Left lobe of liver (tissue), 2 donors: ENCODE measurements at places on chromosomes 1 and 21. TPM values are rescaled to one million over a fixed set of nuclear protein-coding genes. Genes with fewer than 3 reads are reported as not detected.

GRCh38 chr1:215508311-215508710 is 58.8 kb upstream of the KCTD3 start:
- DNase-seq: no peak

Gene KLHDC7A
- 8.7 TPM for total RNA-seq

DNA sequence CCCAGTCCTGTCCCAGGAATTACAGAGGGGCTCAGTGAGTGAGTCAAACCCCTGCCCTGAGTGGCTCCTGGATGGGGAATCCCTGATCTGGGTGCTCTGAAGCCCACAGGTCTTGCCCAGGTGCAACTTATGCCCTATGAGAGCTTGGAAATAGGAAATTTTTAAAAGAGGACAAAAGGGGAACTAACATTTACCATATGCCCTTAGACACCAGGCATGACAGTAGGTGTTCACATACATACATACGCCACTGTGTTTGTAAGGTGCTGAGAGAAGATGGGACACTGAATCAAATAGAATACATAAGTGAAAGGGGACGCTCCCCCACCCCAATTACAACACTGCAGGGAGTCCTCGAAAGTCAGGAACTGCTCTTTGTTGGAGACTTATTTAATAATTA is 1.4 kb downstream of the CFAP45 start:
- DNase-seq: no peak

DNA sequence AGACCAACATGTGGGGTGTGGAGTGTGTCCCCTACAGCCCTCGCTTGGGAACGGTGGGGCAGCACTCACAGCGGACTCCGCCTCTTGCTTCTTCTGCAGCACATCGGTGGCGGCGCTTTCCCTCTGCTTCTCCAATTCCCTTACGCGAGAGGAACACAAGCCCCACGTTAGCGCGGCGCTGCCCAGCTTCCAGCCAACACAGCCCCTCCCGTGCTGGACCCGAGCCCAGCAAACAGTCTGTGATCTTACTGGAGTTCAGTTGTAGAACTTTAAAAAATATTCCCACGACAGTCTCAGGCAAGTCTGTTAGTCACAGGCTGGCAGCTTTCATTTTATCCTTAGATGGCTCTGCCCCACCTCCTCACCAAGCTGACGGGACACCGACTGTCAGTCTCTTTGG is 13.6 kb downstream of the THAP3 start:
- DNase-seq: no peak

DNA sequence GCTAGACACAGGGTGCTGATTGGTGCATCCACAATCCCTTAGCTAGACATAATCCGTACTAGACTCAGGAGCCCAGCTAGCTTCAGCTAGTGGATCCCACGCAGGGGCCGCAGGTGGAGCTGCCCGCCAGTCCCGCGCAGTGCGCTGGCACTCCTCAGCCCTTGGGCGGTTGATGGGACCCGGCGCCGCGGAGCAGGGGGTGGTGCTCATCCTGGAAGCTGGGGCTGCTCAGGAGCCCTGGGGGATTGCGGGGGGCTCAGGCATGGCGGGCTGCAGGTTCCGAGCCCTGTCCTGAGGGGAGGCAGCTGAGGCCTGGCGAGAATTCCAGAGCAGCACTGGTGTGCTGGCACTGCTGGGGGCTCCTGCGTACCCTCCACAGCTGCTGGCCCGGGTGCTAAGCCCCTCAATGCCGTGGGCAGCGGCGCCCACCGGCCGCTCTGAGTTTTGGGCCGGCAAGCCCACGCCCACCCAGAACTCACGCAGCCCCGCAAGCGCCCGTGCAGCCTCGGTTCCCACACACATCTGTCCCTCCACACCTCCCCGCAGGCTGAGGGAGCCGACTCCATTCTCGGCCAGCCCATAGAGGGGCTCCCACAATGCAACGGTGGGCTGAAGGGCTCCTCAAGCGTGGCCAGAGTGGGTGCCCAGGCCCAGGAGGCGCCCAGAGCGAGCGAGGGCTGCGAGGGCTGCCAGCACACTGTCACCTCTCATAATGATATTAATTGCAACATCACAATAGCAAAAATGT is 87.4 kb downstream of the CRB1 start:
- DNase-seq: no peak

GRCh38 chr1:216587715-216588114 is 135.5 kb downstream of the ESRRG start:
- DNase-seq: no peak

Gene C1orf226
- total RNA-seq: 50.4 TPM

Gene PLCH2
- 3.4 TPM for total RNA-seq

- DNase-seq: no peak
Observed at GRCh38 chr1:227391879-227392278, 73.6 kb upstream of the CDC42BPA start.

DNA sequence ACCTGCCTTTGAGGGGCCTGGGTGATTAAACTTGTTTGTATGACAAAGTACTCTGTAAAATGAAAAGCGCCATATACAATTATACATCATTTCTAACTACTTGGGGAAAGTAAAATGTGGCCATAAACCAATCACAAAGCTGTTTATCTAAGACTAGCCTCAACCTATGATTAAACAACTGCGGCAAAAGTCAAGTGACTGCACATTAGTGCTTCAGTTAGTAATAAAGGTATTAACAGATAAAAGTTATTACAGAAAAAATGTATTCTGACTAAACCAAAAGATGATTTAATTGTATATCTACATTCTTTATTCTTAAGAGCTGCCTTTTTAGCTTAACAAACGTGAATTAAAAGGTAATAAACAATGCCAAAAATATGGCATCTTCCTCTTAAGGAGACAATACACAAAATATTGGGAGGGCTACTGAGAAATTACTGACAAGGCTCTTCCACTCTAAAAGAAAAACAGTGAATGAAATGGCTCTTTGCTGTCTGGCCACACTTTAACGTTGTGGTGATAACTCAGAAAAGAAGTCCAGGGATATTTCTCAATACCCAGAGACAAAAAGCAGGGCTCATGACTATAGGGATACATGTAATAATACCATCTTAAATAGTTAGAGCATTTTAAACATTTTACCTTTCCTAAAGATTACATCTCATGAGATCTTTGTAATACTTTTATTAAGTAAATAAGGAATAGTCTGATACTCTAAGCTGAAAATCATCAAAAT is 8.6 kb downstream of the ARHGAP29 start:
- no peak for DNase-seq

Gene CRP
- total RNA-seq: 3,370 TPM

DNA sequence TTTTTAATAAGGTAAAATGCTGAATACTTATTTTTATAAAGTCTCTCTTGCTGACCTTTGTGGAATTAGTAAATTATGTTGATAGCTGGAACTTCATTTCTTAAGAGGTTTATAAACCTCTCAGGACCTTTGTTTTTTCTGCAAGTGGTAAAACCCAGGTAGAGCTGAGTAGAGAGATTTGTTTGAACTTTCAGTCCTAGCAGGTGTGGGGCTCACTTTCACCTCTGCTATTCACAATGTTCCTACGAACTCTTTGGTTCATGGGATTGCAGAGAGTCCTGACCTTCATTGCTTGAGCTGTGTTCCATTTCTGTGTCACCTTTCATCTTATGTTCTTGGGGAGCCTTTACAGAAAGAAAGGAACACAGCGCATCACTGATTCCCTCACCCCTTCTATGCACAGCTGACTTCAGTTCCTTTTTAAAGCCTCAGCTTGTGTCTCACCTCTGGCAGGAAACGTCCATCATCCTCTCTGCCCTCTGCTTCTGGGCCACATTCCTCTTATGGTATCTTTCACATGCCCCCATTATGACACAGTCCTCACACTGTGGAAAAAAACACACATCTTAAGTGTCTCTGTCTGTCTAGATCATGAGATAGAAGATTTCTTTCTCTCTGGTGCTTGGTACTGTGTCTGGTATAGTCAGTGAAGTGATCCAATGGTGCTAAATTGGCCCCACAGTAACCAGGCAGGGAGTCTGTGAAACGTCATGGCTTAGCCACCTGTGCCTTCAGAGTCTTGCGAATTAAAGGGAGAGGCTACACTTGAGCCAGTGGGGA is 262.5 kb upstream of the B3GALT2 start:
- DNase-seq: no peak

Gene FCER1G
- 13.4 TPM for total RNA-seq

DNA sequence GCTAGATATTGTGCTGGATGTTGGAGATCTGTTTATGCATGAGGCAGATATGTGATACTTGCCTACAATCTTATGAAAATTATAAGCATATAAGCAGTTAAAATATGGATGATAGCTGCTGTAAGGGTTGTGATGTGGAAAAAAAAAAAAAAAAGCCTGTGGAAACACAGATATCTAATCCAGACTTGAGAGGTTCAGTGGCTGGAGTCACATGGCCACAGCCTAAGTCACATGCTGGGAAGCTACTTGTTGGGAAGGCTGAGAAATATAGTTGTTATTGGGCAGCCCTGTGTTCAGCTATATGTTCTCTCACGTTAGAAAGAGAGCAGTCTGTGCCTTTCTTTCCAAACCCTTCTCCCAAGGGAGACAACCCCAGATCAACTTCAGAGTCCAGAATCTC is 15.1 kb downstream of the RAVER2 start:
- DNase-seq: no peak

- no peak for DNase-seq
Observed at GRCh38 chr1:60913039-60913438, 169.3 kb upstream of the NFIA start.

GRCh38 chr1:199295107-199295506 is 656.3 kb downstream of the PTPRC start:
- no peak for DNase-seq

- DNase-seq: no peak
Observed at GRCh38 chr1:231194843-231195516, 33.1 kb downstream of the TRIM67 start.

DNA sequence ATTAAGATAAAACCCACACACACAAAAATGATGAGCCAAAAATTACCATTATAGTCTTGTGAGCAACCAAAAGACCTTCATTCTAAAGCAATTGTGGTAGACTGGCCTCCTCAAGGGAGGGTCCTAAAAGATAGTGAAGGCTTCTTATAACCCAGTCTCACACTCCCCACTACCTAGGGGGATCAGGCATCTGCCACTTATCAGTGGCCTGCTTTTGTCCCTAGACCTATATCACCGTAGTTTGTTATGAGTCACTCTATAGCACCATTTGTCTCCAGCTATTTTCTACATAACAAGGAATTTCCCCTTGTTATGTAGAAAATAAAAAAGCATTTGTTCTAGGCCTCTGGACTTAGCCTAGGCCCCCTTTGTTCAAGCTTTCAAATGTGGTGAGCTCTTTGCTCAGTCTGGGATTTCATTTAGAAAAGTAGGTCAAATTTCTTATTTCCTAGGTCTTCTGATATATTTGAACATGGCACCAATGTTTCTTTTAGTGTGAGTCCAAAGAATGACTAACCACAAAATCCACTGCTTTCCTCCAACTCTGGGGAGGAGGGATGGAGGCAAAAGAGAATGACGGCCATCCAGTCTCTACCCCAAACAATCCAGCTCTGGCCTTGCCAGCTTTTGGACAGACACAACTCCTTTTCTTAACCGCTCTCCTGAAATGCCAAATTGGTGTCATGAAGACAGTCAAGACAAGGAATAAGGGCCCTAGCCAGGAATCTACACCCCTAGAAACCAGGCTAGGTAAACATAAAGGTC is 8.9 kb downstream of the ADAR start:
- DNase-seq: no peak

DNA sequence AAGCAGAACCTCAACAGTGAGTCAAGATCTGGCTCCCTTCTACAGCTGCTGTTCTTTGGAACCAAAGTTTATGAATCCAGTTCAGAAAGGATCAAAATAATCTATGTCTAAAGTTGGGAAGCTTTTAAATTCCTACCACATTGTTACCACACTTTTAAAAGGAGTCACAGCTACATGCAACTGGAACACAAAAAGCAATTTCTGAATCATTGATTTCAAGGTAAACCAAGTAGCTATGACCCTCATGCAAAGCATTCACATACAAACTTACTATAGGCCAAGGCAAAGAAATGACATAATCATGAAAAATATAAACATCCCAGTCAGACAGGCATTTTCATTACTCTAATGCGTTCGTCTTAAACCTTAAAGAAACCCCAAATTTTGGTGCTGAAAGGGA is 3.5 kb downstream of the SIPA1L2 start:
- DNase-seq: no peak

GRCh38 chr1:201354901-201355295 is 22.6 kb downstream of the TNNT2 start:
- DNase-seq: no peak

Gene S100A1
- total RNA-seq: 1.7 TPM

GRCh38 chr1:113314600-113314999 is 75.7 kb upstream of the MAGI3 start:
- DNase-seq: no peak

DNA sequence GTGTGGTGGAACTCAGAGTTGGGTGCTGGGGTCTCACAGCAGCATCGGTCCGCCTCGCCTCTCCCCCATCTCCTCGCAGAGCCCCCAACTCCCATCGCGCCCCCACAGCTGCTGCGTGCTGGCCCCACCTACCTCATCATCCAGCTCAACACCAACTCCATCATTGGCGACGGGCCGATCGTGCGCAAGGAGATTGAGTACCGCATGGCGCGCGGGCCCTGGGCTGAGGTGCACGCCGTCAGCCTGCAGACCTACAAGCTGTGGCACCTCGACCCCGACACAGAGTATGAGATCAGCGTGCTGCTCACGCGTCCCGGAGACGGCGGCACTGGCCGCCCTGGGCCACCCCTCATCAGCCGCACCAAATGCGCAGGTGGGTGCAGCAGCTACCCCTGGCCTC is 24.2 kb downstream of the PTPRU start:
- no peak for DNase-seq

- DNase-seq: no peak
Observed at GRCh38 chr1:67336783-67337182, 29.1 kb downstream of the IL12RB2 start.

DNA sequence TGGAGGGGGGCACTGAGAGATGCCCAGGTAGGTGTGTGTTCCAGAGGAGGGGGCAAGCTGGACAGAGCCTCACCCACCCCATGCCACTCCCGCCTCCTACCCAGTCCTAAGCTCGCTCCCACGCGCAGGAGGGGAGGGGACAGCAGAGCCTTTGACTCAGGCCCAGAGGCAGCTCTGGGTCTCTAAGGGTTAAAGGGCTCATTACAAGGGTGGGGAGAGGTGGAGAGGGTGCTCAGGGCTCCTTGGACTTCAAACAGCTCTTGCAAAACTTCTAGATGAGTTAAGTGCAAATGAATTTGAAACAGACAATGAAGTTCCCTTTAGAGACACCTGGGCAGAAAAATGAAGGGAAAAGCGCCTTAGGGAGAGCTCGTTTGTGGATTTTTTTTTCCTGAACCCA is 104.2 kb upstream of the CASZ1 start:
- DNase-seq: no peak

- DNase-seq: no peak
Observed at GRCh38 chr1:223077247-223077833, 65.7 kb downstream of the TLR5 start.

Gene LORICRIN
- total RNA-seq: not detected

DNA sequence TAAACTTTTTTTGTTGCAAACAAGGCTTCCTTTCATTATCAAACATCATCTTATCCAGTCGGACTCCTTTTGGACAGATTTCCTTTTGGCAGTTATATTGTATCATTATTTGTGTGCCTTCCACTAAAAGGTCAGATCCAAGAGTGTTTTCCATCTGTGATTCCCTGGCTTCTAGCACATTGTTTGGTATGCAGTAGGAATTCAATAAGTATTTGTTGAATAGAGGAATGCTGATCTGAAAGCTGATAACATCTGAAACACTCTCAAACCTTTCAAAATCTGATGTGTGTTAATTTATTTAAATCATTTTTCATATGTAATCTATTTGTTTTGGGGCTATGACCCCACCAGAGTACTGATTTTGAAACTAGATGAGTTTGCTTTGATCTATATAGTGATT is 39.0 kb downstream of the NDC1 start:
- no peak for DNase-seq

- DNase-seq: no peak
Observed at GRCh38 chr1:37660664-37661063, 26.0 kb upstream of the RSPO1 start.

Gene S100A8
- total RNA-seq: 23.7 TPM

Gene SLC45A1
- 0.20 TPM for total RNA-seq
